ENCODE measurements at places on chromosomes 16 and 17.

DNA sequence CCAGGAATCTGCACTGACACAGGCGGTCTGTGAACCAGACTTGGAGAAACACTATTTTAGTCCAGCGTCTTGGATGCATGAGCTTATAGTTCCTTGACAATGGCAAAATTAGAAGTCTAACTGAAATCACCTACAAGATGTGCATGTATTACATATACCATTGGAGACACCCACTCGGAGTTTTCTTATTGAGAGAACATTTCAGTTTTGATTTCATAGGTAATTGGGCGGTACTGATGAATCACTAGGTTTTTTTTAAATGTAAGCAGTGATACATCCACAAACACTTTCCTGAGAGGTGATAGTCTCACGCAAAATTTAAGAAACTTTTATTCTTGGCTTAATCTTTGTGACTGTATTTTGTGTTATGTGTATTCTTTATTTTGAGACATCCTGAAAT is 69.8 kb downstream of the PRKCA start:
- DNase-seq: no peak

DNA sequence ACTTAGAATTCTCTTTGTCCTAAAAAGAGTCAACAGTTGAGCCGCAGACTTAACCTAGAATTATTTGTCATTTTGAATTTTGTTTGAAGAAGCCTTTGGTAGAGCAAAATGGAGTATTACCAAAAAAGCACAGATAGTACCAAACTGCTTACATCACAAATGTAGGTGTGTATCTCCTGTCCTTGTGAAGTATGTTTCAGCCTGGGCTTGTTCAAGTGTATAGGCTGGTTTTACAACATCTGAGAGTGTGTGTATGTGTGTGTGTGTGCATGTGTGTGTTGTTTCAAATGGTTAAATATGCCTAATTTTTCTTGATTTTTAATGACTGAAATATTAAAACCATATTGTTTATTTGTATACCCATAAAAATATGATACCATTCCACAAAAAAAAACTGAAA is 188.7 kb upstream of the AXIN2 start:
- DNase-seq: no peak

DNA sequence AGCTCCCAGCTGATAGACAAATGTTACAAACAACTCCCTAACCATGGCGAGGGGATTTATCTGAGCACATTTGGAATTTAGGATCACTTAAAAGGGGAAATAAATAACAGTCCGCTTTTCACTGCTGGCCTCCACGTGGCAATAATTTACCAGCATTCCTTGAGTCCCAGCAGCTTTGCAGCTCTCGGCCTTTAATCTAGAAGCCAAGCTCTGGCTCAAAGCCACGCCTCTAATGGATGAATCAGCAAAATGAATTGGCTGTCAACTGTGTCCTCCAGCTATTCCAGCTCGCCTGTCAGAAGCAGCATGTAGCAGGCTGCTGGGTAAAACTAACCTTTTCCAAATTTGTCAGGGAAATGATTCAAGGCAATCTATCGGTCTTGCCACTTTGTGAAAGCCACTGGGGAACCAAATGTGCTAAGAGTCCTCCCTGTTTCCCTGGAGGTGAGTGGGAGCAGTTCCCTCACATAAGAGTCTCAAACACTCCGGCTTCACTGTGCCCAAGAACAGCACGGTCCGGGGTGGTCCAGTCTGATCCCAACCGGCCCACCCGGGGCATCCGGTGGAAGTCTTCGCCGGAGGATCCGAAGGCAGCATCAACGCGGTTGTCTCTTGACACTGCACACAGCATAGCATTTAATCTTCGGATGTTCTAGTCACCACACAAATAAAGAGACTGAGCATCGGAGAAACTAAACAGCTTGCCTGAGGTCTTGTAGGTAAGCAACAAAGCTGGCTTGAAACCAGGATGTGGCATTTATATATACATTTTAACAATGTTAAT is 143.3 kb downstream of the PARN start:
- DNase-seq: peak; percentile 94

DNA sequence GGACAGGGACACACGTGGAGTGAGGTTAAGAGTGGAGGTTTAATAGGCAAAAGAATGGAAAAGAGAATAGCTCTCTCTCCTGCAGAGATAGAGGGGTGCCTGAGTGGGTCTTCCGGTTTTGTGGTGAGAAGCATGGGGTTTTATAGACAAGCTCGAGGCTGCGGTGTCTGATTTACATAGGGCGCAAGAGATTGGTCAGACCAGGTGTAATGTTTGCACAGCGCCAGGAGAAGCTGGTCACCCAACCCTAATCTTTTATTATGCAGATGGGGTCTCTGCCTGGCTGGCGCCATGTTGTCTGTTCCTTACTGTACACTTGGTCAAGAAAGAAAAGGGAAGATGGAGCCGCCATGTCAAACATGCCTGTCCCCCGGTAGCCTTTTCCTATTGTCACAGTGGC is 44.5 kb upstream of the MLYCD start:
- no peak for DNase-seq

DNA sequence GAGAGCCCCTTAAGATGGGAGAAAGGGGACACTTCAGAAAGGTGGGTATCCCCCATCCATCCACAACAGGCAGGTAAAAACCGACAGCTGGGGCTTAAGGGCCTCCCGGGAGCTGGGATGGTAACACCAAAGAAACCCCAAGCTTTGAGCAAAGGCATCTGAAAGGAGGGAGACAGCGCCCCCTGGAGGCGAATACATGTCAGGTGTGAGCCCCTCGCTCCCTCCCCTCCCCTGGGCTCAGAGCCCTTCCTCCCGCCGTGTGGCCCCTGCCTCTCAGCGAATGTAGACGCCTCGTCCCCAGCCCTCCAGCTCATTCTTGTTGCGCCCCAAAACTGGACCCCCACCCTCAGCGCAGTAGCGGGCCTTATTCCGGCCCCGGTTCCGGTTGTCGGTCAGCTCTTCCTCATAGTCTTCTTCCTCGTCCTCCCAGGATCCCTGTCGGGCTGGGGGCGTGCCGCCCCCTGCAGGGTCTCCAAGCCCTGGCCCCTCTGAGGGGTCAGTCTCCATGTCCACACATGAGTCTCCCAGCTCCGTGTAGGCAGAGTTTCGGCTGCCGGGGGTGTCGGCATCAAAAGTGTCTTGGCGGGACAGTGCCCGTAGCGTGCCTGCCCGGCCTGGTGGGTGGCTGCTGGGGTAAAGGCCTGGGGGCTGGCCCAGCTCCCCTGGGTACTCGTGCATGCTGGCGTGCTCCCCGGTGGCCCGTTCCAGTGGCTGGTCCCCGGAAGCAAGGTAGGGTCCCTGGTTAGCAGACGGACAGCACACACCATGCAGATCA is 9.1 kb upstream of the ARL5C start:
- peak; percentile 92 for DNase-seq

- no peak for DNase-seq
Measured at GRCh38 chr17:46877466-46877865, 26.1 kb downstream of the WNT9B start.

- DNase-seq: peak; percentile 85
Measured at GRCh38 chr17:39926588-39927100, 757 bp downstream of the ORMDL3 start.

DNA sequence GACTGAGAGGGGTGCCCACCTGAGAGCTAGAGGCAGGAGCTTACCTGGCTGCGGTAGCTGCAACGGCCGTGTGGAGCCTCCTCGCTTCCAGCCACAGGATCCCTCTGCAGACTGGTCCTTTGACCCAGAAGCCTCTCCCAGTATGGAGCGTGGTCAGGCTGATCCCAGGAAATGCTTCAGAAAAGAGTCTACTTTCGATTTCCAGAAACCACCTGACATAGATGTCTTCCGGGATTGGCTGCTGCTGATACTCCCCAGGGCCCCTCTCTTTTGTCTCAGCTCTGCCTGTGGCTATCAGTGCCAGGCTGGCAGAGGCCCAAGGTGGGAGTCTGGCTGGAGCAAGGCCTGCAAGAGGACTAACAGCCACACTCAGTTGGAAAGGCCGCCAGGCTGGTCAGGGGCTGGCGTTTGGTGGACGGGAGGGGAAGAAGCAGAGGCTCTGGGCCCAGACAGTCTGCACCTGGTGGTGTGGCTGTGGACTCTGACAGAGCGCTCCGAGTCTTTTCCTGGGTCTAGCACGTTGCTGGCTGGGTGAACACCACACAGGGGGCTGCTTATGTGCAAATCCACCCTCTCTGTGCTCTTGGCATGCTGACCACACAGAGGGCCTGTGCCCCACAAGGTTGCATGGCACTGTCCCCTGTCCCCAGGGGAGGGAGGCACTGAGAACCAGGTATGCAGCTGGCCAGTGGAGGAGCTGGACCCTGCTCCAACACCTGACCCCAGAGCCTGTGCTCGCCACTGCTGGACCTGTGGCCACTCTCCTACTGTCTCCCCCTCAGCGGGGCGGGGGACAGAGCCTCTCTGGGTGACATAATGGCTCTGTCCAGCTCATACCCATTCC is at the start of gene LGALS3BP:
Gene LGALS3BP (minus strand): TSS at position 144 of the 844 bp plus-strand sequence. CDS start 2,732 bp downstream, outside the sequence.
- peak; percentile 87 for DNase-seq

DNA sequence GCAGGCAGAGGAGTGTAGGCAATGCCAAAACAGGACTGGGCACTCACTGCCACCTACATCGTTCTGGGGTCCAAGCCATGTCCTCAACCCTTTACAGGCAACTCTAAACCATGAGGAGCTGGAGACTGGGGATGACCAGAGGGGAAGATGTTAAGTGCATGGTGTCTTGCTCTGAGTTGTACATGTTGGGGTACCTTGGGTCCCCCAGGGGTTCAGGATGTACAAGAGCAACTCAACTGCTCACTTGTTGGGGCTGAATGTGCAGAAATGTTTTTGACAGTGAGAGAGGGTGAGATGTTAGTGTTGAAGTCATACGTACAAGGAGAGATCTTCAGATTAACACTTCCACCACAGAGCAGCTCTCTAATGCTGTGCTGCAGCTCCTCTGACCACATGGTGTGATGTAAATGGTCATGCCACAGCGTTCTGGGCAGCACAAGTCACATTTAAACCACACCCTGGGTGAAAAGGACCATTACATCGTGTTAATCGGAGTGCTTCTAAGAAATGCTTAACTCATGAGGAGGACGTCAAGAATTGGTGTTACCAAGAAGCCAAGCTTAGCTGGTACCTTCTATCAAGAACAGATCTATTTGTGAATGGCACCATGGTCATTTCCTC is 2.4 kb downstream of the CCL18 start:
- DNase-seq: no peak

- peak; percentile 81 for DNase-seq
Measured at GRCh38 chr16:3182608-3183444, 5.2 kb upstream of the OR1F1 start.

- no peak for DNase-seq
Measured at GRCh38 chr16:88599825-88600538, 29.8 kb downstream of the ZC3H18 start.
